ENCODE measurements at places on chromosomes 5 and 9.

DNA sequence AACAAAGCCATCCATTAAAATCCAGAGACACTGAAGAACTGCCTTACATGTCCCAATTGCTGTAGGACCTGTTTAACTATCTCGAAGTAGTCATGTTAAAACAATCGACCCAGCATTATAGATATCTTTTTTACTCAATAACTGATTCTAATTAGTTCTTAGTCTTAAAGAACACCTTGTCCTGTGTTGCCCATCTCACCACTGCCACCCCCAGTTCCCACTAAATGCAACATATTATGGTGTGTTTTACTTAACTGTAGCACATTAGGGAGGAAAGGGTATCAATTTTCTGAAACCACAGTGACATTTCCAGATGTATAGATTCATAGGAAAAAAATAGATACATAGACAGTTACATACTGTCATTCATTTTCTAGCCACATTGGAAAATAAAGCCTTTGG, 221.2 kb downstream of the MEF2C start:
- DNase-seq: no peak

GRCh38 chr5:125487231-125487630, 740.8 kb upstream of the ZNF608 start:
- DNase-seq: no peak

- no peak for DNase-seq
Measured at GRCh38 chr5:37198842-37199241, 50.3 kb downstream of the CPLANE1 start.

- DNase-seq: no peak
Measured at GRCh38 chr5:91443023-91443422, 59.9 kb upstream of the ARRDC3 start.

GRCh38 chr5:34959323-34959722, 30.0 kb downstream of the DNAJC21 start:
- no peak for DNase-seq

- no peak for DNase-seq
Measured at GRCh38 chr5:150377964-150378694, 20.6 kb downstream of the TCOF1 start.

- DNase-seq: no peak
Measured at GRCh38 chr5:32135086-32135485, 39.0 kb downstream of the GOLPH3 start.

DNA sequence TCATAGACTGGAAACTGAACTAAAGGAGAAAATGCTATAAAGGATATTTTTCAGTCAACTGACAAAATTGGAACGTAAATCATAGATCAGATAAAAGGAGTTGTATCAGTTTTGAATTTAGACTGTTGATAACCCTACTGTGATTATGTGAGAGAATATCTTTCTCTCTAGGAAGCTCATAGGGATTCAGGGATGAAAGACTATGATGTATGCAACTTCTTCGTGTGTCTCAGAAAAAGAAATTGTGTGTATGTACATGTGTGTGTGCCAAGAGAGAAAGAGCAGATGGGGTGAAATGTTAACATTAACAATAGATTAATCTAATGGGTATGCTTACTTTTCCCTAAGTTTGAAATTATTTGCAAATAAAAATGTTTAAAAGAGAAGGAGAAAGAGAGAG, 30.7 kb upstream of the C5orf58 start:
- DNase-seq: no peak

DNA sequence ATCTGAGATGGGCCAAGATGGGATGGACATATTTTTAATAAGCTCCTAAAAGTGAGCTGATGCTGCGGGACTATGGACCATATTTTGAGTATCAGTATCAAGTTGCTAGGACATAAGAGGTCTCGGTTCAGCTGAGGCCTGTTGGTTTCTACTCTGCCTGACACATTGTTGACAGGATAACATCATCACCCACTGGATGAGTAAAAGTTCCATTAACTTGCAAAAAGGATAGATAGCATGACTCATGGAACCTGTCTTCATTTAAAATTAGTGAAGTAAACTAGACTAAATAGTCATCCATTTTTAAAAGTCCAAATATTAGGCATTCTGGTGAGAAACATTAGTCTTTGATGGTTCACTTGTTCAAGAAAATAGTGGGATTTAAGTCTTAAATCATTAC, 33.3 kb downstream of the PARP8 start:
- no peak for DNase-seq

GRCh38 chr5:172598251-172599203, 42.5 kb upstream of the NEURL1B start:
- no peak for DNase-seq

DNA sequence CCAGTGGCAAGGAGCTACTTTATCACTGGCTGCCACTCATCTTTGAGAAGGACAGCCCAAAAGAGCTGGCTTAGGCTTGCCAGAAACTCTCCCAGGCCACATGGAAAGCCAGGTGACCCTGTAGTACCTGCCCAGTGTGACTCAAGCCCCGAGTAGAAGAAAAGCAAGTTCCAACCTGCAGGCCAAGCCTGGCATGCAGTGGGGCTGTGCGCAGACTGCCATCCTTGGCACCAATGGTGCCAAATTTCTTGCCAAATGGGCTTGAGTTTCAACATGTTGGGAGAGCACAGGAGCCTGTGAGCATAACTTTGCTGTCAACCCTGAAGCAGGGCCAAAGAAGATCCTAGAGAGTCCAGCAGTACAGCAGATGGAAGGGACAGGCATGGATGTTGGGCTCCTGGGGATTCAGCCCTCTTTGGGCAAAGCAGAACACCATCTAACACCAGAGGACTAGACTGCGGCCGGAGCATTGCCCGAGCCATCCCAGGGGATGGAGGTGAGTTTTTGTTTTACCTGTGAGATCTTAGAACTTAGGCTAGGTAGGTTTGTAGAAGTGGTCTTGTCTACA, 27.3 kb upstream of the SHB start:
- DNase-seq: no peak

DNA sequence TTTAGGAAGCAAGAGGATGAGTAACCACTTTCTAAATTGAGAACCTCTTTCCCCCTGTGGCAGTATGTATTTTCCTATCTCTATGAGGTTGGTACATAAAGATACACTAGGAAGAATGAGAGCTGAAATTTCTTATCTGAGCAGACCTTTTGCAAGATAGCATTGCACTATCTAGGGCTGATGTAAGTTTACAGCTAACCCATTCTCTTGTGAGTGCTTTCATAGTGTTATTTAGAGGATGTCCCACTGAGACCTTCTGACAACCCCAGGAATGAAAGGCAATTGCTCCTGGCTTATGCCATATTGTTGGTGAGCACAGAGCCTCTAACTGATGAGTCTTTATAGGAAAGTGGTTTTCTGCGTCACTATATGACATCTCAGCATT, 1209.3 kb upstream of the CDH6 start:
- no peak for DNase-seq

- DNase-seq: no peak
Measured at GRCh38 chr9:134944916-134945315, 27.2 kb upstream of the FCN1 start.

DNA sequence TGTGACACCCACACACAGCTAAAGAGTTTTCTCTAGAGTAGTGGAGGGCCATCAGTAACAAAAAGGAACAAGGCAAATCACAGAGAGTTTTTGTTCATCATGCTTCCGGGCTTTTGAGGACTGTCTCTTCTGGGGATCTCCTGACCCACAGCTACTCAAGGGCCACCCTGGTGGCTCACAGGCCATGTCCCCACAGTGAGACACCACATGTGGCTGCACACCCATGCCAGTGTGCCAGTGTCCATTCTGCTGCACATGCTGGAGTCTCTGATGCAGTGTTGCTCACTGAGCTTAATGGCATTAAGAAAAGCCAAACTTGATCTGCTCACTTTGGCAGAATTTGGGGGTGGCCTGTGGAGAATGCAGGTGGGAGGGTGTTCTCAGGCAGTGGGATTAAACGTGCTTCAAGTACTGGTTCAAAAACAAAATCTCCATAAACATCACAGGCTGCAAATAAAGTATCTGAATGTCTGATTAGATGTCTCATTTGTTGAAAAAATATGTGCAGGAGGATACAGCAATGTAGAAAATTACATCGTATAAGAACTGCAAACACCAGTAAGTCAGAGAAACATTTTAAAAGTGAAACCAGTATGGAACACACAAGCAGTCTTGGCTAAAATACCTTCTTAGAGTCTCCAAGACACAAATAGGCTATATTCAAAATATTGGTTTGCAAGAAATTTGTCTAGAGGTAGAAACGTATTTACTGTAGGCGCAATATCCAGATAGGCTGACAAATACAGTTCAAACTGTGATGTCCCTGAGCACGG, 11.0 kb downstream of the FREM1 start:
- DNase-seq: no peak

GRCh38 chr5:100448111-100448528, 87.1 kb upstream of the FAM174A start:
- no peak for DNase-seq

GRCh38 chr9:128523199-128523925, 18.8 kb downstream of the GLE1 start:
- no peak for DNase-seq

- DNase-seq: no peak
Measured at GRCh38 chr9:91678807-91679580, 255.4 kb upstream of the NFIL3 start.

- DNase-seq: no peak
Measured at GRCh38 chr5:96881511-96882115, 5.3 kb downstream of the ERAP2 start.

GRCh38 chr5:119631660-119632059, 2.3 kb downstream of the FAM170A start:
- no peak for DNase-seq

GRCh38 chr5:167793700-167794099, 497.7 kb upstream of the WWC1 start:
- no peak for DNase-seq

GRCh38 chr9:97682242-97682641, 14.9 kb downstream of the XPA start:
- DNase-seq: no peak

- no peak for DNase-seq
Measured at GRCh38 chr9:121538221-121538620, 38.6 kb upstream of the GGTA1 start.

DNA sequence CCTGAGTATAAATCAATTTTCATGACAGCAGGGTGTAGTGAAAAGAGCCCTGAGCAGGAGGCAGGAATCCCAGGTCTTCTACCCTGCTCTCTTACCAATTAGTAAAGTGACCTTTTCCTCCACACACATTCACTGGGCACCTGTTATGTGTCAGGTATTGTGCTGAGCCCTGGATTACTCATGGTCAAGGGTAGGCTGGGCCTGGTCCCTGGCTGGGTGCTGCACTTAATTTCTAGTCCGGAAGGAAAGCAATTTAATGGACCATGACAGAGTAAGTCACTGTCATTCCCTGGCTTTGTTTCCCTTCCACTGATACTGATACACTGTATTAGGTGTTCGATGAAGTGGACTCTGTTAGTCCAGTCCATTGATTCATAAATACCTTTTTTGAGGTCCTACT, 29.1 kb upstream of the BRINP1 start:
- DNase-seq: no peak

- DNase-seq: no peak
Measured at GRCh38 chr5:1807451-1808185, 6.4 kb downstream of the NDUFS6 start.

DNA sequence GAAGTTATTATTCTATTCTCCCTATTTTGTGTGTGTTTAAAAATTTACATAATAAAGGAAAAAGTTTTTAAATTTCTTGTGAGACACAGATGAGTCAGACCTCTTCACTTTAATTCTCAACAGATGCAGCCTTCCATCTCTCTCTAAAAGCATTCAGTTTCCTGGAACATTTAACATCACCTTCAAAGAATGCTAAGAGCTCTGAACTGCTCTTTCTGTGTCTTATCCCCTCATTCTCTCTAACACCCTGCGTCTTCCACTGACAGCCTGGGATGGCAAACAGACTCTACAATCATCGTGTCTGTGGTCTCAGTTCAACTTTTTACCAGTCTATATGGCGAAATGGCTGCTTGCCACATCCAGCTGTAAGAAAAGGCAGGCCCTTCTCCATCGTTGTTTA, 173.0 kb downstream of the HINT1 start:
- no peak for DNase-seq

DNA sequence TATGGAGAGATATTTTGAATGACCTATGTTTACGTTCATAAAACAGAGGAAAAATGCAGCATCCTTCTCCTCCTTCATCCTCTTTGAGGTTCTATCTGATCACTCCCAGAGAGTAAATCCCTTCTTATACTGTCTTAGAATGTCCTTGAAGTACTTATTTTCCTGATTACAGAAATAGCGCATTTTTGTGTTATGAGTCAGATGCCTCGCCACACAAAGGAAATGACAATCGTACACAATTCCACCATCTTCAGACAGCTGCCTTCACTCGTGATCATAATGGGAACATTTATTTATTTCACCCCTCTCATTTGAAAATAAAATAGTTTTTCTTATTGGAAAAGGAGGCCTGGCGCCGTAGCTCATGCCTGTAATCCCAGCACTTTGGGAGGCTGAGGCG, 2.4 kb upstream of the GLT6D1 start:
- DNase-seq: no peak

DNA sequence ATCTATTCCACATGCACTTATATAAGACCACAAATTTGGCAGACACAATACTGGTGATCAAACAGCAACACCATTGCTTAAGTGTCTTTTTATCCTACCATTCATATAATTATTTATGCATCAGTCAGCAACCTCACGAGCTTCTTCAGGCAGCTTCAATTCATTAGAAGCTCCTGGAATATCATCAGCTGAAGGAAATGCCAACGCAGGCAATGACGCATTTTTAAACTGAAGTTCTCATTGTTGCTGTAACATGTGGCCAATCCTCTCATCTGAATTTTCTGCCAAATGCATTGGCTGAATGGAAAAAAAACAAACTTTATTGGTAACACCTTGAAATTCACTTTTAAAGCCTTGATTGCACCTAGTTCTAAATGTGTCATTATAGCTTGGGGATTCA, 376.4 kb upstream of the RGMB start:
- DNase-seq: no peak

DNA sequence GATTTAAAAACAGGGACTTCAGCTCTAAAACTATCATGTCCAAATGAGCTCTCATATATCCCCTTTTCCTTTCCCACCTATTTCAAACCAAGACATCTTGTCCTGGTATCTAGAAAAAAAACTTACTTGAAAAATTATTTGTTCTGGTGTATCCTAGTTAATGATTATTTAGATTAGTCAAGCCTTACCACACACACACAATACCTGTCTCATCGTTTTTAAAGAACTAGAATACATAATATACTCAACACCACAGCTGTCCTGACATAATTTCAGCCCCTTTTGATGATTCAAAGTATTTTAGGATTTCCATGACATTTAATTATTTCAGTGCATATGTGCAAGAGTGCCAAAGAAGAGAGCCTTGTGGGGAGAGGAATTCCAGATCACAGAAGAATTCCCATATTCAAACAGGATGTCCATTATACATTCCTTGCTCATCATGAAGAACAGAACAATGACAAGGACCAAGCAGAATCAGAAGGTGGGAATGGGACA, 233.7 kb downstream of the SMARCA2 start:
- no peak for DNase-seq

DNA sequence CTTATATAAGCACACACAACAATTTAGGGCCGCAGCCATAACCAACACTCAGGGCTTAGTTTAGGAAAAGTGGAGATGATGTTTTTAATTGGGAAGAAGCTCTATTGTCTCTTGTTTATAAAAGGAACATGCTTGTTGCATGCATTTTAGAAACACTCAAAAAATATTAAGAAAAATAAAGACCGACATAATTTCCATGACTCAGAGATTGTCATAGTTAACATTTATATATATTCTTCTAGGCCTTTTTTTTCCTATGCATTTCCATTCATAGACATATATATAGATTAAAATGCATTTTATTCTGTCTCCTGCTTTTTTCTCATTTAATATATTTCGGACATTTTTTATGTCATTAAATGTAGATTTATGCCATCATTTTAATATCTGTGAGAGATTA, 13.6 kb upstream of the ARSI start:
- no peak for DNase-seq

- no peak for DNase-seq
Measured at GRCh38 chr9:136757751-136758140, 297 bp downstream of the LCN8 start.

Data from tibial artery (tissue), 4 donors.